ENCODE measurements at places on chromosomes 12 and 14.

DNA sequence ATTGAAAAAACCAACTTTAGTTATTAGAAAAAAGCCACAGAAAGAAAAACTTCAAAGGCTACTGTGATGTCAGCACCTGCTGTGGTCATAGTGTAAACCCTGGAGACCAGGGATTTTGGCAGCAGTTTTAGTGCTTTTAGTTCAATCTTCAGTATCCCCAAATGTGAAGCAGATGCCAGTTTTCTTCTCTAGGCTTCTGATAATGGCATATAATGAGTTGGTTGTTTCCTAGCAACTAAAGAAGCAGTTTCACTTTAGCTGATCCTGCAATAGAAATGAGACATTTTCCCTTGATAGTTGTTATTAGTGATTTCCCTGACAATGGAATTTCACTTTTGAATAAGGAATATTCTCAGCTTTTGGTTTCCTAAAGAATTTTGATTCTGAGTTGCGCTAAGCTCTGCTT lies 131.2 kb downstream of the NUBPL start:
- no peak for DNase-seq

GRCh38 chr12:64083285-64084210 lies 138.5 kb downstream of the KICS2 start:
- peak; percentile 65 for DNase-seq

- DNase-seq, result no peak
Observed at GRCh38 chr14:20422886-20423285, 9.6 kb upstream of the TEP1 start.

DNA sequence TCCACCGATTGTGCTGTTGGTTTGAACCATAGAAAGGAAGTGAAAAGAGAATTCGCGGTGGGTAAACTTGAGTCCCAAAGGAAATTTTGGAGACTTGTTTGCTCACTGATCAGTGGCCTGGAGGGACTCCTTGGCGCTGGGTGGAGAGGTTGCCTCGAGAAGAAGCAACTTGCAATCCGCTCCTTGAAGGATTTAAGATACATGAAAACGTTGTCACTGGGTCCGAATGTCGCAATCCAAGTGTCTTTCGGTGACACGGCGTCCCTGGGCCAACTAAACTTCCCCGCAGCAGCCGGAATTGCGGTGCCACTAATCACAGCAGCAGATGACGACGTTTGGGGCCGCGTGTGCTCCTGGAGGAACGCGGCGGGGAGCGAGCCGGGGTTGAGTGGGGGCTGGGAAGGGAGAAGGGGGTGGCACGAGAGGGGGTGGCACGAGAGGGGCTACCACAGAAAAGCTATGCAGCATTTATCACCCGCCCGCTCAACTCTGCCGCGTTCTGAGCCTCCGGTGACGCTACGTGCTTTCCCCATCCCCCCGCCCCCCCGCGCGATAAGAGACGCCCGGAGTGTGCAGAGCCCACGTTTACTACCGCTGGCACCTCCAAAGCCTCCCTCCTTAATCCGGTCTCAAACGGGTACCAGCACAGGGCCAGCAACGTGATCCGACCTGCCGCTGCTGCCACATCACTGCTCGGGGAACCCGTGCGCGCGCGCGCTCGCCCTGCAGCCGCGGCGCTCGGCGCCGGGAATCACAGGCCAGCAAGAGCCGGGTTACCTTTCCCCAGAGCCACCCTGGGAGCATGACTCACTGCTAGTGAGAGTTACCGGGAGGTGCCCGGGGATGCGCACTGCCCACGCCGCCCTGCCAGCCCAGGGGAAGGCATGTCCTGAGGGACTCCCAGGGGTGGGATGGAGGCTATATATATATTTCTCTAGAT lies 833 bp upstream of the BHLHE41 start:
- peak; percentile 84 for DNase-seq

DNA sequence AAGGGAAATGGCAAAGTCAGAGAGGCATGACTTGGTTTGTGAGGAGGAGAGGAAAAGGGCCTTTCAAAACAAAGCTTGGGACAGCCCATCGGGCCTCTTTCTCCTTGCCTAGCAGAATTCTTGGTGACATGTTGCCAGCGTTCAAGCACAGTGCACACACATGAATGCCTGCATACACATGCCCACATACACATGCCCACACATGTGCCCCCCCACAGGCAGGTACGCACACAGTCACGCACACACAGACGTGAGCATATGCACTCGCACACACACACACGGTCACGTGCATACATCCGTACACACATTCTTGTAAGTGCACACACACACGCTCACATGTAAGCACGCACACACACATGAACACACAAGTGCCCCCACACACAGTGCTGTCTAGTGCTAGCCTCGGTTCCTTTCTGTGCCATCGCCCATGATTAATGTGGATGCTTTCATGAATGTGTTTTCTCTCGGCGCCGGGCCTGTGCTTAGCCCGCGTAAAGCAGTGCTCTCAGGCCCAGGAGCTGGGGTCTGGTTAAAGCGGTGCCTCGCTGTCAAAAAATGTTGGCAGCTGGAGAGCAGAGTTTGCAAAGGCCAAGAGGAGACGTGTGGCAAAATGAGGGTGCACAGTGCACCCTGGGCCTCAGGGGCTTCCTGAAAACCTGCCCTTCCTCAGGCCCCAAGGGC lies 328.8 kb upstream of the DIO3 start:
- no peak for DNase-seq

GRCh38 chr14:105123981-105124765 lies 44.4 kb downstream of the JAG2 start:
- no peak for DNase-seq

- DNase-seq, result no peak
Observed at GRCh38 chr12:28938581-28939235, 210.4 kb upstream of the FAR2 start.

- no peak for DNase-seq
Observed at GRCh38 chr12:22355011-22355580, 20.6 kb upstream of the ST8SIA1 start.

DNA sequence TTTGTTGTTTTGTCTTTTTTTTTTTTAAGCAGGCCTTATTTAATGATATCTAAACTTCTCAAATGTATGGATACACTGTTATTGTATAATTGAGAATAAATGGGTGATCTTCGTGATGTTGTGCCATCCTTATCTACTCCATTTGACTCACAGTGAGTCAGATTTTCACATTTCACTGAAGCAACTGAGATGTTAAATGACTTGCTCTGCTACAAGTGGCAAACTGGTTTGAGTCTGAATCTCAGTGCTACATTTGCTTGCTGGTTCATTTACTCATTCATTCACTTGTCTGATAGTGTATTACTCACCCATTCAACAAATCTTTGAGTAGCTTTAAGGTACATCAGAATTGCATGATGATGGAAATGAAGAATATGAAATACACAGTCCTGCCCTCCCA lies 2.6 kb downstream of the KIAA0586 start:
- DNase-seq, result no peak

- no peak for DNase-seq
Observed at GRCh38 chr14:23653051-23653450, 16.9 kb downstream of the DHRS2 start.

DNA sequence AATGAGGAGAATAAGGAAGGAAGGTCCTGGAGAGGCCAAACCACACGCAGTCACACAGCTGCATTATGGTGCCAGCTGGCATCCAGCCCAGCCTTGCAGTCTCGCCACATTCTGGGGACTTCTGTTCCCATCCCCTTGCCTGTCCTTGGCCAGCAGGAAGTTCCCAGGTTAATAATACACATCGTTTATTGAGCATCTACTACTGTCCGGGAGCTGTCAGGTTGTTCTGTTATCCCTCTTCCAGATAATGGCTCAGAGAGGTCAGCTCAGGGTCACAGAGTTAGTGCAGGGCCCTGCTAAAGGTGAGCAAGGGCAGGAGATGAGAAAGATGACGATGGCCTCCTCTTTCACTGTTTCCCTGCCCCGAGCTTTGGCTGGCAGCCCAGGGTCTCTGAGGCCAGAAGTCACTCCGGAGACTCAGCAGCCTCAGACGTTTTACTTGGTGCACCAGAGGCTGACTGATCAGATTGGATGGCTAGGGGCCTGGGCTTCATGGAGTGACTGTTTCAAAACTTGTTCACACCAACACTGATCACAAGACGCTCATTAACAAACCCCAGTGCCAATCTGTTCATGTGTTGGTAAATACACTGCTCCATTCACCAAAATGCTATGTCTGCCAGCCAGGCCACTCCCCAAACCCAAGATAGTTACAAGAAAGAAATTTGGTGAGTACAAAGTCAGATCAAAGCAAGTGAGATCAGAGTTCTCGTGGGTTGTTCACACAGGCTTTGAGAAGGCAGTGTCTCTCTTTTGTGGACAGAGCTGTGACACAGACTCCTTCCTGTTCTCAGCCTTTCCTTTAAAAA lies 79.2 kb downstream of the B4GALNT3 start:
- DNase-seq, result peak; percentile 84

- DNase-seq, result no peak
Observed at GRCh38 chr12:24795699-24796347, 153.1 kb downstream of the BCAT1 start.

GRCh38 chr14:106872611-106873446 lies 1346.4 kb downstream of the TMEM121 start:
- DNase-seq, result peak; percentile 72

DNA sequence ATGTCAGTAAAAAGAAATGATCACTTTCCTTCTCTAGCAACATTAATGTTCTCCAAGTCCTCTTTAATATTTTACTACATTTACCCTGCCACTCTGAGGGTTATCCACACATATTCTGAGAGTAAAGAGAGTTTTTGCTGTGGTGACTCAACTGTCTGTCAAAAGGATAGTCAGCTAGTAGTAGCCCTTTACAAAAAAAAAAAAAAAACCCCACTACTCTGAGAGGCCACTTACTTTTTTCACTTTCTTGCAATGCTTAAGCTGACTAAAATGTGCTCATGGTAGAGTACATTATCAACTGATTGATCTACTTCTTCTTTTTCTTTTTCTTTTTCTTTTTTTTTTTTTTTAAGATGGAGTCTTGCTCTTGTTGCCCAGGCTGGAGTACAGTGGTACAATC lies 27.6 kb upstream of the PPM1A start:
- no peak for DNase-seq

GRCh38 chr14:60214415-60215126 lies 34.5 kb upstream of the PPM1A start:
- DNase-seq, result no peak

DNA sequence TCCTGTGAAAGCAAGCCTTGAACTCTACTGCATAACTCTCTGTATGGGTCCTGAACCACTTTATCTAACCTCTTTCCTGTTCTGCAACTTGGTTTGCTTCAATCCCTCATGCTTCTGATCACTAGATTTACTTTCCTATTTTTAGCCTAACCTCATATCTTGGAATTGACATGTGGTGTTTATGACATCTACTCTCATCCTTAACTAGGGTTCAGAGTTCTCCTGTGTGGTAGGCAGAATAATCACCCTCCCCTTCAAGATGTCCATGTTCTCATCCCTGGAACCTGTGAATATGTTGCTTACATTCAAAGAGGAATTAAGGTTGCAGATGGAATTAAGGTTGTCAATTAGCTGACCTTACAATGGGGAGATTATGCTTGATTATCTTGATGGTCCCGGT lies 67.4 kb upstream of the STXBP6 start:
- no peak for DNase-seq

- no peak for DNase-seq
Observed at GRCh38 chr12:57762463-57762862, 4.4 kb downstream of the CYP27B1 start.

DNA sequence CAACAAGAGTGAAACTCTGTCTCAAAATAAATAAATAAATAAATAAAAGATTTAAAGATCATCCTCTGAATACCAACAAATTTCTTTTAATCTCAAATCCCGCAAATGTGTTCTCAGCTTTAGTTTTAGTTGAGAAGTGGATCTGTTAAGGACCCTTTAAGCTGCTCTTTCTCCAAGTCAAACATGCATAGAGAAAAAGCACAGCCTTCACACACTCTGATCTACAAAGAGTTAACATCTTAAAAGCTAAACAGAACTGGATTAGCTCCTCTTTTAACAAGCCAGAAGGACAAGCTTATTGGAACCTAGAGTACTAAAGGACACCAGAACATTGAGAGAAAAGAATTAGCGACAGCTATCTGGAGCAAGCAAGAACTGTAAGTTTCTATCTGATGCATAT lies at the start of gene RPGRIP1:
RPGRIP1 (plus strand) TSS at position 301 of the 400 bp plus-strand sequence. CDS start 7,894 bp downstream, outside the sequence.
- no peak for DNase-seq

DNA sequence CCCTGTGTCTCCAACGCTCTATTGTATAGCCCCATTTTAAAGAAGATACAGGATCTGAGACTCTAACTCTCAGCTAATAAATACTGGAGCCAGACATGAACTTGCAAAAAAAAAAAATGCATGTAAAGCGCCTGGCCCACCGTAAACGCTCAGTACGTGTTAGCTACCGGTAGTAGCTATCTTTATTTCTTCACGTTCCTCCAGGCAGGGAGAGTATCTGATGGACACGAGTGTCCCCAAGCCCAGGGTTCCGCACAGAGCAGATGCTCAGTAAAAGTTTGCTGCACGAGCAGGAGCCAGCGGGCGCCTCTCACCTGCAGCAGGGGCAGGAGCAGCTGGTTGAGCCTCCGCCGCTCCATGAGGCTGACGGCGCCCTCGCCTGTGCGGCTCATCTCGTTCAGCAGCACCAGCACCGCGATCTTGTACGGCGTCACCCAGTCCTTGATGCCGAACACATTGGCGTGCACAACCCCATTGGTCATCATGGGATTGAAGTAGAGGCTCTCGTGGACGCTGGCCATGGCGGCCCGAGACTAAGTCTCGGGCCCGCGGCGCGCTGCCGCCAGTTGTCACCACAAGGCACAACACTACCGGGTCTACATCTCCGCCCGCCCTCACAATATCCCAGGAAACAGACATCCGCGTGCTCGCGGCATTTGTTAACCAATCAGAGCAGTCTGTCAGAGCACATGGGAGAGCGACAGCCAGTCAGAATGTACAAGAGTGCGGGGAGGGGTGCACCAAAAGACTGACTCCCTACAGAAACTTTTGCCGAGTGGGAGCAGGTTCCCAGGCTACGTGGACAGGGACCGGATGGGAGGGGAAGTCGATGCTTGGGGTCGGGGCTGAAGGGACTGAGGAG lies at the start of gene ANAPC5:
ANAPC5 (minus strand) TSS at position 592 of the 862 bp plus-strand sequence; CDS start at position 521, 71 bp downstream.
- peak; percentile 96 for DNase-seq

- DNase-seq, result no peak
Observed at GRCh38 chr14:68535404-68536017, 257.4 kb downstream of the ZFP36L1 start.

GRCh38 chr12:53224061-53224896 lies 7.7 kb downstream of the RARG start:
- DNase-seq, result peak; percentile 29

DNA sequence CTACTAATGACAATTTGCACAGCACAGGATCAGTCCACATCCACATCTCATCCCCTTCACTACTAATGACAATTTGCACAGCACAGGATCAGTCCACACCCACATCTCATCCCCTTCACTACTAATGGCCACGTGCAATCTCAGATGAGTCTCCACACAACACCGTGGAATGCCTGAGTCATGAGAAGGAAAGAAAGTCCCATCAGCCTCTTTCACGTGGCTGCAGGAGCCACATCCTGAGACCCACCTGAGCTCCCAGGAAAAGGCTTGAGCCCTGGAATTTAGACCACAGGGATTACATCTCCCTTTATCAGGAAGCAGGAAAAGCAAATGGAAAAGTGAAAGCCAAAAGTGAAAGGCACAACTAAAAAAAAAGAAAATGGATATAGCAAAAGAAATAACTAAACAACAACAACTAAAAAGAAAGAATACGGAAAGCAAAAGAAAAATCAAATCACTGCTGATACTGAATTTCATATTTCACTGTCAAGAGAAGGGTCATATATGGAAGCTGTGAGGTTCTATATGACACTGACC lies 1300.5 kb downstream of the TMEM121 start:
- no peak for DNase-seq
